ENCODE measurements at places on chromosomes 3 and 15. TPM values are rescaled to one million over a fixed set of nuclear protein-coding genes. Genes with fewer than 3 reads are reported as not detected.
A peak's percentile ranks its signal among the peaks of the same experiment; 100 is the strongest.

SLC27A2 gene
- 2.1 TPM for polyA plus RNA-seq

PATL2 gene
- polyA plus RNA-seq, result 0.10 TPM

DNA sequence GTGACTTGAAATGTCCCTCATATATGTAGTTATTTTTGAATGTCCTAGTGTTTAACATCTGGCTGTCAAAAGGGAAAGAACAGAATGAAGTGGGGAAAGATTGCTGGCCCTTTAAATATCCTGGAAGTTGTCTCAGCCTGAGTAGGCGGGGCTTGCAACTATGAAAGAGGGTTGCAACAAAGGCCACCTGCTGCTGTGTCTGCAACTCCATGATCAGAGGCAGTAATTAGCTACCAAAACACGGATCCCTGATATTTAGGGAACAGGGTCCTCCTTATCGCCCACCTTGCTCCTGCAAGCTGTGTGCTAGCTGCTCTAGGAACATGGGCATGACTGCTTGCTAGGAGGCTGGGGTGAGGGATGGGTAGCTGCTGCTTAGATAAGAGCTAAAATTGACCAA lies 100.2 kb upstream of the CFAP20DC start:
- DNase-seq, result peak; percentile 68

- no peak for DNase-seq
These were observed 99.7 kb upstream of the ABHD17C start for GRCh38 chr15:80595396-80595795.

- peak; percentile 95 for DNase-seq
These were observed at the start of gene NGRN for GRCh38 chr15:90265271-90266060. Gene NGRN, plus strand, starts transcription at chr15:90265672. Its CDS starts 41 bp downstream, at chr15:90265713.

All from GM23338 (cell line).